ENCODE measurements at places on chromosomes 6 and 20.

- no peak for DNase-seq
These were observed 189.0 kb downstream of the UST start for GRCh38 chr6:148935705-148936435.

DNA sequence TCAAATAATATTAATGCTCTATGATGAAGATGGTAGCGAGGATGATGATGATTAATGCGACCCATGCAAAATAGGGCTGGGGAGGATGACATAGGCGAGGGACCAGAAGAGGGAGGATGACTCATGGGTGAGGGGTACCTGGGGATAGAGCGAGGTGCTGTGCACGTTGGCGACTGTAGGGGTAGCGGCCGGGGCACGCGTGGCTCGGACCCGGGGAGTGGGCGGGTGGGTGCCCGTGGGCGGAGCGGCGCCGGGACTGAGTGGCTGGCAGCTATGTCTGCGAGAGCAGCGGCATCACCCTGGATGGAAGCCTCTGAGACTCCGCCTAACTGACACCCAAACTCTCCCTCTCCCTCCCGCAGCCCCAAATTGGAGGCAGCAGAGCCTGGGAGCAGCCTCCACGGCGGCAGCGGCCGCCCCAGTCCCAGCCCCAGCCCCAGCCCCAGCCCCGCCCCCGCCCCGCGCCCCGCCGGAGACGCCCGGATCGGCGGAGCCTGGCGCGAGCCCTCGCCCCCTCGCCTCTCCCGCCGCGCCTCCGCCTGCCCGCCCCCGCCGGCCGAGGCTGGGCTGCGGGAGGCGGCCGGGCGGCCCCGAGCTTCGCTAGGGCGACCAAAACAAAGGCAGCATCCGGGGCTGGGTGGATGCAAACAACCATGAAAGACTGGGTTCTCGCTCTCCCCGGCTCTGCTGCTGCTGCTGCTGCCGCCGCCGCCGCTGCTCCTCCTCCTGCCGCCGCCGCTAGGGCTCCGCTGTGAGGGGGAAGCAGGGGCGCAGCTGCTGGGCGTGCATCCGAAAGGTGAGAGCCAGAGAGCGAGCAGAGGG is at the start of gene RIMS1:
Gene RIMS1 (plus strand): TSS at position 367 of the 822 bp plus-strand sequence. CDS start 474 bp downstream, outside the sequence.
- peak; percentile 75 for DNase-seq

- no peak for DNase-seq
These were observed 4.2 kb downstream of the RNASET2 start for GRCh38 chr6:166952121-166952520.

- no peak for DNase-seq
These were observed 20.0 kb upstream of the KCNK5 start for GRCh38 chr6:39249278-39249677.

DNA sequence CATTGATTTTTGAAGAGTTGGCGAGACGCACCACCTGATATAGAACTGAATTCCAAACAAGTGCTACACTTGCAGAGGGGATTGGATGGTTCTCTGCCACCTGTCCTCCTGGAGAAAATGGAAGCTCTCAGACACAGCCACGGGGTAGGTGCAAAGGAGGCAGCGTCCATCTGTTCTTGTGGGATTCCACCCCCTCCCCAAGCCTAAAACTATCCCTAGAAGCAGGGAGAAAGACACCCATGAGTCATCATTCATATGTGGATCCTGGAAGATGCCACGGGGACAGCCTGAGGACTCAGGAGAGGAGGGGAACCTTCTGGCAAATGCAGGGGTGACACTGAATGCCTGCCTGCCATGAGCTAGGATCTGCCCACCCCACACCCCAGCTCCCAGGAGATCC is 171.3 kb upstream of the CST7 start:
- DNase-seq, result no peak

- no peak for DNase-seq
These were observed 185.1 kb downstream of the CLIC5 start for GRCh38 chr6:45830441-45831139.

GRCh38 chr6:32622545-32623401 is 14.4 kb upstream of the HLA-DQA1 start:
- no peak for DNase-seq

- DNase-seq, result no peak
These were observed 48.8 kb upstream of the EPB41L1 start for GRCh38 chr20:36105711-36106226.

- DNase-seq, result no peak
These were observed 77.0 kb downstream of the PLCB1 start for GRCh38 chr20:8209061-8209460.

DNA sequence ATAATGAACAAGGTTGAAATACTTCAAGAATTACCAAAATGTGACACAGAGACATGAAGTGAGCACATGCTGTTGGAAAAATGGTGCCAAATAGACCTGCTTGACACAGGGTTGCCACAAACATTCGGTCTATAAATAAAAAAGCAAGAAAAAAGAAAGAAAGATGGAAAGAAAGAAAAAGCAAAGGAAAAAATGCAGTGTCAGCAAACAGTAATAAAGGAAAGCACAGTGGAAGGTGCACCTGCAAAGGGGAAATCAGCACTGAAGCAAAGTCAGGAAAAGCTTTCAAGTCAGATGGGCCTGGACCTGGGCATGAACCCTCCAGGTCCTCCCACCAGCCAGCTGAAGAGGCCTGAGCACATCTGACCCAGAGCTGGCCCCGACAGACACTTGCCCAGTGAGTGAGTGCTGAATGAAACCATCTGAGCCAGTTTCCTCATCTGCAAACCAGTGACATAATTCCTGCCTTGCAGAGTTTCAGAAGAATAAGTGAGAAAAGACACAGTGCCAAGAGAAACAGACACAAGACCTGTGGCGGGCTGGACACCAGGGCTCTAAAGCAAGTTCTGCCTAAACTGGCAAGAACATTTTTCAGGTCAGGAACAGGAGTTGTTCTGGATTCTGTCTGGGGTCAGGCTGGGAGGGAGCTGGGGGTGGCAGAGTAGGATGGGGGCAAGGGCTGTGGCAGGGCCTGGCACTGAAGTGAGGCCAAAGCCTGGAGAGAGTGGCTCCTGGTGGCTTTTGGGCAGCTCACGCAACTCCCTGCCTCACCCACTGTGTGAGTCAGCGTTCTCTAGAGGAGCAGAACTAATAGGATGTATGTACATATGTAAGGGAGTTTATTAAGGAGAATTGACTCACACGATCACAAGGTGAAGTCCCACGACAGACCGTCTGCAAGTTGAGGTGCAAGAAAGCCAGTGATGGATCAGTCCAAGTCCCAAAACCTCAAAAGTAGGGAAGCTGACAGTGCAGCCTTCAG is 23.9 kb upstream of the MICB start:
- DNase-seq, result no peak

DNA sequence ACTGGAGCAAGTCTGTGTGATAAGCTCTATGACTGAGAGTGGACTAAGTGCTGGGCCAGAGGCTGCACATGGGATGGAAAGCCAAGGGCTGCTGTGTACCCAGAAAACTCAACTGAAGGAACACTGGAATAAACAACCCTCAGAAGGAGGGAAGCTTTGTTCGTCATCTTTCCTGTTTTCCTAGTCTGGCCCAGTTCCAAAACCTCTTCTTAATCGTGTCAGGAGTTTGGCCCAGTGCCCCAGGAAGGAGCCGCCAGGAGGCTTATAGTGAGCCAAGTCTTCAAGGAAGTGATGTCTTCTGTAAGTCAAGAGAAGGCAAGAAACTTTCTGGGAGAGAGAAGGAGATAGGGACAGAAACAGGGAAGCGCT is 23.3 kb upstream of the TOP1 start:
- peak; percentile 46 for DNase-seq

DNA sequence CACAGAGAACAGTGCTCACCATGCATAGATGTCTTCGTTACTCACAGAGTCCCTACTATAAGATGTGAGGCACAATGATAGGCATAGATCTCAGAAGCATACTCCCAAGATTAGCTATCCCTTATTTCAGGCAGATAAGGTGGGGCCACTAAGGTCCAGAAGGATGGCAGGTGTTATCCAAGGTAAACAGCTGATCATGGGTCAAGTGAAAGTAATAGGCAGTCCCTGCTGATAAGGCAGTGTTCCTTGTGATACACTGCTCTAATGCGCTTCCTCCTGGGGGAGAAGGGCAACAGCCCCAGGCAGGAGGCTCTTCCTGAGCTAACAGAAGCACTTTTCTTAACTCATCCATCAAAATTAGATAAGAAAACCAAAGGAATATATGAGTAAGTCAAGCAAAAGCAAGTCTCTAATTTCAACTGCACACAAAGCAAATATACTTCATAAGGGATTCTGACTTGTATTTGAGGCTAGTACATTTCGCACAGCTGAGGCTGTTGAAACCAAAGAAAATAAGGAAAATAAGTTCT is 42.2 kb downstream of the METTL24 start:
- DNase-seq, result no peak

GRCh38 chr20:50320901-50321796 is 130.5 kb downstream of the CEBPB start:
- DNase-seq, result no peak

- DNase-seq, result no peak
These were observed 1.2 kb upstream of the TMEM217 start for GRCh38 chr6:37259191-37259590.

DNA sequence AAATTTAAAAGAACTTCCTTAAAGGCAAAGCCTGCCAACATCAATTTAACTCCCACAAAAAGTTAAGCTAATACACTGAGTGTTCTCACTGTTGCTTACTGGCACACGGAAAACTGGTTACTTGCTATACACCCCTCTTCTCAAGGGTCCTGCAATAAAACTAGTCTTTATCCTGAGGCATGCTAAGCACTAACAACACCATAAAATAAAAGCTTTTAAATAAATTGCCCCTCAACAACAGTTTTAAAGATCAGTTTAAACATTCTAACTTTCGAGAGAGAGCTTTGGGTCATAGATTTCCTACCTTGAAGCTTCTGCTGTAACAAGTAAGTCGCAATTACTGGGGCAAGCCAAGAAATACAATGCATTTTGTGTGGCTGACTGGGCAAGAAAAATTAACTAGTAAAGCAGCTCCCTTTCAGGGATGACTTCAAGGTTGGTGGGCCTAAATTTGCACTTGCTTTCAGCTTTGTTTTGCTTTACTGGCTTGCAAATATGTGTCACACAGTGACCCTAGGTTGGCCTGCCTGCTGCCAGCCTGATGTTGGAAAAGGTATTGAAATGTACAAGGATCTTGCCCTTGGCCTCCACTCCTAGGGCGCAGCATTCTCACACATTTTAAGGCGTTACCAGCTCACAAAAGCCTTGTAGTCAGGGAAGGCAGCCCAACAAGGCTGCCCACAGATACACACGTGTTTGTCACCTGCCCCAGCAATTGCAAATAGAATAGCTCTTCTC is 4.0 kb upstream of the HEY2 start:
- no peak for DNase-seq

GRCh38 chr20:50548396-50548795 is 38.2 kb downstream of the PTPN1 start:
- no peak for DNase-seq

GRCh38 chr20:57769756-57770155 is 59.9 kb upstream of the PMEPA1 start:
- DNase-seq, result no peak

GRCh38 chr6:43896329-43897255 is 126.6 kb downstream of the VEGFA start:
- no peak for DNase-seq

- no peak for DNase-seq
These were observed 240.9 kb upstream of the RREB1 start for GRCh38 chr6:6866656-6867403.

- no peak for DNase-seq
These were observed 8.5 kb downstream of the PYGB start for GRCh38 chr20:25256226-25256859.

DNA sequence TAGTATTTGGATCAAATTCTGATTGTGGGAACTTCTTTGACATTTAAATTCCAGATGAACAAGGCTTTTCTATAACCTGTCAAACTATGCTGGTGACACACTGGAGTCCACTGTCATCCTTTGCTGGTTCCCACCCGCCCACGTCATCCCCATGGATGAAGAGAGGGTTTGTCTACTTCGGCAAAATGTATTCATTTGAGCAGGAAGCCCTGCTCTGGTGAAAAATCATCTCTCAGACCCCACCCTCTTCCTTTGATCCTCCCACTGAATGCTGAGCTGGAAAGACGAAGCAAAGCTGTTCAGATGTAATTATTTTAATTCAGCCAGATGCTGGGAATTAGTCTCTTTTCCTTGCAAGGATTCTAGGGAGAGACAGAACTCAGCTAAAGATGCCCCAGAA is 50.5 kb downstream of the CPNE5 start:
- DNase-seq, result no peak

- DNase-seq, result no peak
These were observed 47.0 kb downstream of the ZDHHC14 start for GRCh38 chr6:157427969-157428368.

DNA sequence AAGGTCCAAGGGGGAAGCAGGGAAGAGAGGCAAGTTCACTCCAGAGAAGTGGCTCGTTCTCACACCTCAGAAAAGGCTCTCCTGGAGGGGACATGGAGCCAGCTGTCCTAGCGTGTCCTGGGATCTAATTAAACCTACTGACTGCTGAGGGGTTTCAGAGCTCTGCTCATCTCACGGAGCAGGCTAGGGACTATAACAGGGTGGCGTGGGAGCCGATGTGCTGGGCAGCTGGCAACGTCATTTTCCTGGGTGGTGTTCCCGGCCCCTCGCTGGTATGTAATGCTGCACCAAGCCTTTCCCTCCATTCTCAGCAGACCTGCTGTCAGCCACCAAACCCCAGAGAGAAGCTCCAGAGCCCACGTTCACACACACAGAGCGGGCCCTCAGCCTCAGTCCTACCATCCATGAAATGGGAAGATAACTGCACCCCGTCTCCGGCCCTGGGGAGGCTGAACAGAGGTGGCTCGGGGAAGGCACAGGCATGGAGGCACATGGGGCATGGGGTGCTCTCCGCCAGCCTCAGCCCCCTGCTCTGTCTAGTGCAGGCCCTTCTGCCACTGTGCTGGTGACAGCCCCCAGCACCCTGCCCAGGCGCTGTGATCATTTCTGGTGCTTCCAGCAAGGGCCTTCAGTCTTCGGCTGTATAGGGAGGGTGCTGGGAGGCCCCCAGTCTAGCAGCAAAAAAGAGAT is 1.9 kb downstream of the CST7 start:
- no peak for DNase-seq

DNA sequence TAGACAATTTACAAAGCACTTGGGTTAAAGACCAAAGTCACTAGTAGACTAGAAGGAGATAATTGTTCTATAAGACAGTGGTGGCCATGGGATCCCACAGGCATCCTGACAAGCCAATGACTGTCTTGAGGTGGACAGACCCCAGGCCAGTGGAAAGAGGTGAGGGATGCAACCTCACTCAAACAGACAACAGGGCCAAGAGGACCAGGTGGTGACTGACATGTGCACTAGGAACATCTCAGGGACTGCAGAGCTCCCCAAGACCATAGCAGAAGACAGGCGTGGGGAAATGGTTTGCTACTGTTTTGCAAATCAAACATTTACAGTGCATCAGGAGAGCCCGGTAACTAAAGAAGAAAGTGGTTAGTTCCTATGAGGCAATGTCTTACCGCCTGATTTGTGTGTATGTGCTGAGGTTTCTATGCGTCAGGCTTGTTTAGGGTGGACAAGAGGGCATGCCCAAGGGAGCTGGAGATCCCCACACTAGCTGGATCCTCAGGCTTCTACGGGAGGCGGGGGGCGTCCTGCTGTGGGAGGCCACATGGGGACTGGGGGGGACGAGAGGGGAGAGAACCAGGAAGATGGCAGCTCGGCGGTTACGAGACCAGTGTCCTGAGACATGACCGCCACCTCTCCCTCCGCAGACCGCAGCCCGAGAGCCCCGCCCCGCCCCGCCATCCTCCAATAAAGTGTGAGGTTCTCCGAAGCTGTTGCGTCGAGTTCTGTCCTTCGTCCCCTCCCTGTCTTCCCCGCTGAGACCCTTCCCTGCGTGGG is 623 bp upstream of the MRPS26 start:
- DNase-seq, result peak; percentile 74

Measured in NCI-H1105 treated with DMSO at 0.1 percent for 48 hours (cell line).